ENCODE measurements at places on chromosomes 6 and 20.

DNA sequence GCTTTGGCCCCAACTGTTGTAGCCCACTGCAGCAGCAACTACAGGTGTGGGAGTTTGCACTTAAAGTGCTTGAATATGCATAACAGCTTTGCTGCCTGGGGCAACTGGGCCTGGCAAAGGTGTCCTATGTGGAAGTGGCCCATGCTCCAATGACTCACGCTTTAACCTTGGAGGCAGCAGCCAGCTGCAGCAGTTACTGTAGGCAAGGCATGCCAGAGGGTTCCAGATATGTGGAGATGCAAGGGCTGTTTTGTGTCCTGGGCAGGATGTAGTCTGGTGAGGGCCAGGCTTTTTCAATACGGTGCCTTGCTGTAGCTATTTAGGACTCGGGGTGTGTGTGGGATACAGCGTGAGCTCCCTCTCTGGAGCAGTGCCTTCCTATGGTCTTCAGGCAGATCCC is 150.3 kb downstream of the NKAIN2 start:
- no peak for DNase-seq

GRCh38 chr6:17193106-17193775 is 87.9 kb upstream of the RBM24 start:
- DNase-seq = no peak

- no peak for DNase-seq
Observed at GRCh38 chr6:87982134-87982533, 65.5 kb upstream of the SPACA1 start.

- peak; percentile 68 for DNase-seq
Observed at GRCh38 chr20:17612287-17612991, 42.6 kb downstream of the DSTN start.

GRCh38 chr6:116349216-116349615 is 21.5 kb upstream of the DSE start:
- DNase-seq = no peak

DNA sequence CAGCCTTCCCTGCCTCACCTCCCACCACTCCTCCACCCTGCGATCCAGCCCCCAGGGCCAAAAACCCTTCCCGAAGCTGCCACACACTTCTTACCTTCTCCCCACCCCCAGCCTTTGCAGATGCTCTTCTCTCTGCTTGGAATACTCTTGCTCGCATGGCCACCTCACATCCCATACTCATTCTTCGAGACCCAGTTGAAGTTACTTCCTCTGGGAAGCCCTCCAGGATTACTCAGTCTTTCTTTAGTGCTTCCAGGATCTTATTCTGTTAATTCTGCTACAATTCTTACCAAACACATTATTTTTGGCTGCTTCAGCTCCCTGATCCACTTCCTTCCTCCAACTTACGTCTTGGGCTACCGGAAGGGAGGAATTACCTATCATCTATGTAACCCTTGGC is 54.3 kb downstream of the CD40 start:
- DNase-seq = no peak

DNA sequence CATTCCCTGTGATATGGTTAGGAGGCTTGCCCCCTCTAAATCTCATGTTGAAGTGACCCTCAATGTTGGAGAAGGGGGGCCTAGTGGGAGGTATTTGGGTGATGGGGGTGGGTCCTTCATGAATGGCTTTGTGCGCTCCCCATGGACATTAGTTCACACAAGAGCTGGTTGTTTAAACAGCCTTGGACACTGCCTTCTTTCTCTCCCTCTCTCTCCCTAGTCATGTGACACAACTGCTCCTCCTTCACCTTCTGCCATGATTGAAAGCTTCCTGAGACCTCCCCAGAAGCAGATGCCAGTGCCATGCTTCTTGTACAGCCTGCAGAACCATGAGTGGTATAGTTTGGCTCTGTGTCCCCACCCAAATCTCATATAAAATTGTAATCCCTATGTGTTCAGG is 117.2 kb upstream of the SLC22A16 start:
- no peak for DNase-seq

DNA sequence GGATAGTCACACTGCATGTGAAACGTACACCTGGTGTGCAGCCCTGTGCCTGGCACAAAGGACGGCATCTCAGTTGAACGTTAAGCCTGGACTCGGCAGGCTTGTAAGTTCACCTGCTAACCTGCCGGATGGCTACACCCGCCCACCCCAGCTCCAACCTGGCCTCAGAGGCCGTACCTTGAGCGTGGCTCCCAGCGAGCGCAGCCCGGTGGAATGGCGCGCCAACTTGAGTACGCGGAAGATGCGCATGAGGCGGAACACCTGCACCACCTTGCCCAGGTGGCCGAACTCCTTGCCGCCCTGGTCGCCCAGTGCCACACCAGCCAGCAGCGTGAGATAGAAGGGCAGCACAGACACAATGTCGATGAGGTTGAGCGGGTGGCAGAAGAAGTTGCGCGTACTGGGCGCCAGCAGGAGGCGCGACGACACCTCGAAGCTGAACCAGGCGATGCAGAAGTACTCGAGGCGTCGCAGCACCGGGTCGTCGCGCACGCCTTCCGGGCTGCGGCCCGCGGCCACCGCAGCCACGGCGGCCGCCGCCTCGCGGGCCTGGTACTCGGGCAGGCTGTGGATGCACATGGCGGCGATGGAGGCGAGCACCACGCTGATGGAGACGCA is 3.3 kb downstream of the KCNS1 start:
- DNase-seq = no peak

DNA sequence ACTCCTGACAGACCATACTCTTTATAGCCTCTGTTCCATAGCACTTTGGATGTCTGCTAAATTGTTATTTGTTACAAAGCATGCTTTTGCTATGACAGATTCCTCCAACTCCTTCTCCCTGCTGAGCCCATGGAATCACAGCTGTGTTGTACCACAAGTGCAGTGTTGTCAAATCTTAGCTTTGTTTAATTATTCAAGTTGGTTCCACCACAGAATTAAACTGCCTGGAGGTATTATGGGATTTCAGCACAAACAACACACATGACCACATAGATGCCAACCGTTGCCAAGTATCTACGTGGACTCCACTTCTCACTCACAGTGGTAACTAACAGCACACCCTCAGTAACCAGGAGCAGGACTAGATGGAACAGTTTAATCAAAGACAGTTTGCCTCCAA is 32.7 kb upstream of the MARCKS start:
- peak; percentile 34 for DNase-seq

DNA sequence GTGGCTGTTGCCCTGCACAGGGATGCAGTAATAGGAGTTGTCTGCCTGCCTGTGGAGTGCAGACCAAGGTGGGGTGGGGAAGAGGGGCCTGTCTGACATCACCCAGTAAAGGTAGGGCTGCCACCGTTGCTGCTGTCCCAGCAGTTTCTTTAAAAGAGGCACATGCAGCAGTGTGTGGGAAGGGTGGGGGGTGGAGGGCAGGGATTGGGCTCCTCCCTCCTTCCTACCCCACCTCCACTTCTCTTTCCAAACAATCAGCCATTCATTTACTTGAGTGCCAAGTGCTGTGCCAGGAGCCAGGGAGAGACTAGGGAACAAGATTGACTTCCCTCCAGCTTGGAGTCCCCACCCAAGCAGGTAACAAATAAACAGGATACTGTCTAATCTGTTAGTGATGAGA is 66.8 kb upstream of the MYL9 start:
- no peak for DNase-seq

DNA sequence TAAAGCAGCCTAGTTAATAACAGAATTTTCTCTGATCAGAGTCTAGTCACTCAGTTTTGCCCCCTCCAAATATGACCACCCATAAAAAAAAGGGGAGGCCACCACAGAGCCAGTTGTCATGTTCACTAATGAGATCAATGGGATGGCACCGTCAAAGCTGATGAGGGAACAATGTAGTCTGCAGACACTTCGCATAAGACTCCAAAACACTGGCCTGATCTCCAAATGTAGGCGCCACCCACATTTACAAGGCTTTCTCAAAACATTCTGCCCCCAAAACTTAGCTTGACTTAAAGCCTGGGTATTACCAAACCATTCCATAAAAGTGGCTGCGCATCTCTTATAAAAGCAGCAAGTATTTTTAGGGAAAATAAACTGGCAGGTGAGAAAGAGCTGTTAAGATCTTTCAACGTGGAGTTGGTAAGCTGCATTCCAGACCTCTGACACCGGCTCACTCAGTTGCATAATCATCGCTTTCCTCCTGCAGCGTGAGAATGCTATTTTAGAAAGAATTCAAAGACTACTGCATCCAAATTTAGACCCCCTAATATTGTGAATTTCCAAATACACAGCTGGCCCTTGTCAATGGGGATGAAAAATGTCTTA is 59.3 kb downstream of the TBC1D7 start:
- DNase-seq = peak; percentile 48

DNA sequence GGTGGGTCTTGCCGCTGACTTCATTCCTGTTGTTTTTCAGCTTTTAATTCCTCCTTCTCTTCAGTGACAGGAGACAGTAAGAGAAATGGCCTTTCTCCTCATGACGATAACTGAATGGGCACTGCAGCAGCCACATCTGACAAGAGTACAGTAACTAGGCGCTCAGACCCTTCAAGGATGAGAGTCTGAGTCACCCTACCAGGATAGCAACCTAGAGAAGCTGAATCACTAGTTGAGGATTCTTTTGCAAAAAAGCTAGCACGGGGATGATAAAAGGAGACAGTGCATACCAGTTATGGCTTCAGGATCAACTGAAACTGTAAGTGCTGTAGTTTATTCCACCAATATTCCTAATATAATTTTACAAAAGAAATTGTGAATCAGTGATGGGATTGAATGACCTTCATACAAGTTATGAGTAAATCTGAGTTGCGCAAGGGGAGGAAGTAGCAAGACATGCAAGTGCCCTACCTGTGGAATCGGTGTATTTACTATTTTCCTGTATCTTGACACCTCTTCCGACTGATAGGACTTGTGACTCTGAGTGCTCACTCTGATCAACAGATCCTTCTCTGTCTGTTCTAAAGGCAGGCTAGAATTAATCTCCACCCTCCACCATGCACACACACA is 161.8 kb upstream of the GRIK2 start:
- DNase-seq = no peak

- peak; percentile 8 for DNase-seq
Observed at GRCh38 chr6:15661853-15662325, 939 bp downstream of the DTNBP1 start.

- no peak for DNase-seq
Observed at GRCh38 chr20:40680161-40680959, 8.7 kb downstream of the MAFB start.

GRCh38 chr6:104505838-104506237 is 353.9 kb downstream of the HACE1 start:
- DNase-seq = no peak

- DNase-seq = no peak
Observed at GRCh38 chr6:47180633-47181032, 129.1 kb downstream of the TNFRSF21 start.

DNA sequence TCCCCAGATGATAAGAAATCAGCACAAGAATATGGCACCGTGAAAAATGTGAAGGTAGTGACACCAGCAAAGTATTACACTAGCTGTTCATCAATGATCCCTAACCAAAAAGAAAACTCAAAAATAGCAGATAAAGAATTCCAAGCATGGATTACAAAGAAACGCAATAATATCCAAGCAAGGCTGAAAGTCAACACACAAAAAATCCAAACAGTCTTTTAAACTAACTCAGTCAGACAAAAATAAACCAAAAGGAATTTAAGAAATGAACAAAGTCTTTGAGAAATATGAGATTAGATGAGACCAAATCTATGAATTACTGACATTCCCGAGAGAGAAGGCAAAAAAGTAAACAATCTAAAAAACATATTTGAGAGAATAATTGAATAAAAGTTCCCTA is 976.1 kb upstream of the MAP3K7 start:
- DNase-seq = peak; percentile 26

GRCh38 chr6:110590821-110591351 is 114.5 kb upstream of the SLC22A16 start:
- DNase-seq = no peak

DNA sequence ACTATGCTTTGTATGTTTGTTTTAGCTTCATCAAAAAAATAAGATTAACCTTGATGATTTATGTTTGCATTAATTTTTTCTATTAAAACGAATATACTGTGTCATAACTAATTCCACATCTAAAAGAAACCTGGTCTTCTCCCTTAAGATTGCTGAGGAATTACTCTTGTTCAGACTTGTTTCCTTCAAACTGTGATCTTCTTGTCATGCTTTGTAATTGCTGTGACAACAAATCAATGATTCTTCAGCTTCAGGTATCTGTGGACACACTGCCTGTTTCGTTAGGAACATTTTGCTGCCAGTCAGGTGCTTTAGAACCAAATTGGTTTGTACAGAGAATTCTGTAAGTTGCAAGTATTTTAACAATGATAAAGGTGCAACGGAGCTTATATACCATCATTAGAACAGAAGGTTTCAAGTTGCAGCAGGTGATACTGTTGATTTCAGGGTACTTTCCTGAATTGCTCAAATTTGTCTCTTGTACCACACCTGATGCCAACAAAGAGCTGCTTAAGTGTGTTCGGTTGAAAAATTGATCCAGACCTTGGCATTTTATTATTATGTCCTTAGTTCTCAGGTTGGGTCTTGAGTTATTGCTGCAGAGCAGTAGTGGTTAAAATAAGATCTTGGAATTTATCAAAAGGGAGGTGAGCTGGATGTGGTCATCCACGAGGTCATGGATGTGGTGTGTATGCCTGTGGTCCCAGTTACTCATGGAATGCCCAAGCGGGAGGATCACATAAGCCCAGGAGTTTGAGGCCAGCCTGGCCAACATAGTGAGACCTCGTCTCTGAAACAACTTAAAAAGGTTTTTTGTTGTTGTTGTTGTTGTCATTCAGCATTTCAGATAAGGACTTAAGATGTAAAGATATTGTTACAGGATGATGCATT is 19.5 kb downstream of the SYTL3 start:
- no peak for DNase-seq

GRCh38 chr6:68126089-68126749 is 508.9 kb upstream of the ADGRB3 start:
- DNase-seq = no peak

Measured in retinal pigment epithelial cell (primary cell).